ENCODE measurements at places on chromosomes 11 and 22.
A peak's percentile ranks its signal among the peaks of the same experiment; 100 is the strongest.

DNA sequence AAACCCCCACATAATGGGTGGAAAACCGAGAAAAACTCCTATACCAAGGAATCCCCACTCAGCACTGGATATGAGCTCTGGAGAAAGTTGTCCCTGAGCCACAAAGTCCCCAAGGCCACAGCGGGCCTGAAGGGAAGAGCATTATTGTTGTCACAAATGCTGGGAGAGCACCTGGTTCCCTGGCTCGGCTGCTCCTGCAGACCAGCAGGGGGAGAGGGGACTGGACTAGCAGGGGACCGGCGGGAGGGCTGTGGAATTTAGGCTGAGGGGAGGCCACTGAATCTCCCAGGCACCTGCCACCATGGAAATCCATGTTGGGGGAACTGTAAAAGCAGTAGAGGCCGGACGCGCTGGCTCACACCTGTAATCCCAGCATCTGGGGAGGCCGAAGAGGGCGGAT, 7.0 kb downstream of the PC start:
- peaks cover 4% of the 10 kb centered on the region for H3K4me1 ChIP-seq
- H3K36me3 ChIP-seq = no peaks in the 10 kb centered on the region
- no peak overlapping the region for H3K4me3 ChIP-seq
- no peaks in the 10 kb centered on the region for H3K27me3 ChIP-seq
- ATAC-seq = no peak

GRCh38 chr11:46827995-46828394, 18.1 kb downstream of the CKAP5 start:
- peak overlapping the region; percentile 58 for H3K27ac ChIP-seq
- H3K36me3 ChIP-seq = no peaks in the 10 kb centered on the region
- no peak for ATAC-seq

GRCh38 chr11:134665571-134666270, 253.7 kb upstream of the B3GAT1 start:
- no peaks in the 10 kb centered on the region for H3K4me1 ChIP-seq
- no peak for ATAC-seq
- no peak overlapping the region for H3K4me3 ChIP-seq
- H3K27ac ChIP-seq = no peak overlapping the region

DNA sequence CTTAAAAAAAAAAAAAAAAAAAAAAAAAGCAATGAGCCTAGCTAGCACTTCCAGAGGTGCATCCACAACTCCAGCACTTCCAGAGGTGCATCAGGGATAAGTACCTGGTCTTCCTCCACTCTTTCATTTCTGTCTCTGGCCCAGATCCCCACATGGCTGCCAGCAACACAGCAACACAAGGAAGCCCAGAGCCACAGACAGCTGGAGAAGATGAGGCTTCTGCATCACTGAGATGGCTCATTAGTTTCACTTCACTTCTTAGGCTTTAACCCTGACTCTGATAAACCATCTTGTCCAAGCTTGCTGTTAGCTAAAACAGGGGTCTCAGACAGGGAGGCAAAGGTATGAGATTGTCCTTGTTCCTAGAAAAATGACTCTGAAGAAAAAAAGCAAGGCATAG, 35.6 kb downstream of the PC start:
- no peak overlapping the region for H3K27ac ChIP-seq
- H3K4me1 ChIP-seq = no peaks in the 10 kb centered on the region
- no peak overlapping the region for H3K4me3 ChIP-seq
- no peaks in the 10 kb centered on the region for H3K36me3 ChIP-seq

DNA sequence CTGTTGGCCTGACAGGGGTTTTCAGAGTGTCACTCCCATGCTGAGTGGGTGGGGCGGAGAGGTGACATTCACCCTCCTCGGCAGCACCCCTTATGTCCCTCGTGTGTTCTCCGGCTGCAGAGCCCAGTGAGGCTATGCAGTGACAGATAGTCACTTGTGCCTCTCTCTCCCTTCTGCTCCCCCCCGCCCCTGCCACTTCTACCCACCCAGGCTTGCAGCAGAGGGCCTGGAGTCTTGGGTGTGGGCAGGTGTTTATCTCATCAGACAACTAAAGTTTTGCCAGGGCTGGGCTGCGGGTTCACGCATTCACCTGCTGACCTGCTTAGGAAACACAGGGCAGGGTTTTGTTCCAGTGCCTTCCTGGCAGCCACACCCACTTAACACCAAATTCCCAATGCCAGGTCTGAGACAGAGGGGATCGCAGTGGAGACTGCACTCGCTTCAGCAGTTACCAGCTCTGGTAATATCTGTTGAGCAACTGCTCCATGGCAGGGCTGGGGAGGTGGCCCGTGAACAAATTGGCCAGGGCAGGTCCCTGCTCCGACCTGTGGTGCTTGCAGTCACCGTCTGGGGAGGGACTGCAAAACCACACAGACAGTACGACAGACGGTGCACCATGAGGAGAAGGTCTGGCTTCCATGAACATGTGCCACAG, 50.5 kb upstream of the ADA2 start:
- no peaks in the 10 kb centered on the region for H3K36me3 ChIP-seq
- no peak overlapping the region for H3K4me3 ChIP-seq
- H3K4me1 ChIP-seq = peaks cover 6% of the 10 kb centered on the region
- H3K27ac ChIP-seq = no peak overlapping the region
- no peaks in the 10 kb centered on the region for H3K27me3 ChIP-seq
- no peak for ATAC-seq

GRCh38 chr22:19290400-19291217, 910 bp downstream of the CLTCL1 start:
- ATAC-seq = peak; percentile 19
- H3K36me3 ChIP-seq = no peaks in the 10 kb centered on the region
- H3K27me3 ChIP-seq = peaks cover 18% of the 10 kb centered on the region

- H3K27me3 ChIP-seq = peaks cover 3% of the 10 kb centered on the region
- no peak overlapping the region for H3K27ac ChIP-seq
- no peaks in the 10 kb centered on the region for H3K36me3 ChIP-seq
- H3K4me3 ChIP-seq = no peak overlapping the region
Observed at GRCh38 chr11:88164320-88164719, 10.9 kb downstream of the RAB38 start.

DNA sequence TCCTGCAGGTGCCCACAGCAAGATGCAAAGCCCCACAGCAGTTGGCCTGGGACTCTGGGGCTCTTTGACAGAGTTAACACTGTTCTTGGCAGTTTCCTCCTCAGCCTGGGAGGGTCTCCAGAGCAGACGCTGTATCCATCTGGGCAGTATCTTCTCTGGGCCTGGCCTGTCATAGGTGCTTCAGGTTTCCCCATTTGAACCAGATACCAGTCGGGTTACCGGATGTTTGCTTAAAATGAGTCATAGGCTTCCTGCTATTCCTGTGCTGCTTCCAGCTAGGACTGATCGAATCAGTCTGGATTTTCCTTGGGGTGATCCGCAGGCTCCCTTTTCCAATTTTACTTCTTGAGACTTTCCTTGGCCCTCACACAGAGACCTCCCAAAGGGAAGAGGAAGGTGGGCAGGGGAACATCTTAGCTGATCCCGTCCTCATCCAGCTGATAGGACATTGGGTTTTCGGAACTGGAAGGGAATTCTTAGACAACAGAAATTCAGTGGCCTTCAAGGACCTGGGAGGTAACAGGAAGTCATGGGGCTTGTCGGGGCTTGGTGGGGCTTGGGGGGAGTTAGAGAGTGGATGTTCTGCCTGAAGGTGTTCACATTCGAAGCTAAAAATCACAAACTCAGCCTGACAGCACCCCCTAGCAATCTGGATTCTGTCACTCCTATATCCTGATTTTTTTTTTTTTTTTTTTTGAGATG, 2.4 kb upstream of the RANGAP1 start:
- peak overlapping the region; percentile 49 for H3K4me3 ChIP-seq
- no peaks in the 10 kb centered on the region for H3K27me3 ChIP-seq
- ATAC-seq = no peak
- H3K27ac ChIP-seq = peak overlapping the region; percentile 29
- peaks cover 11% of the 10 kb centered on the region for H3K4me1 ChIP-seq

GRCh38 chr11:14384338-14384737, 25.4 kb upstream of the RRAS2 start:
- no peak for ATAC-seq
- no peaks in the 10 kb centered on the region for H3K4me1 ChIP-seq
- peaks cover 16% of the 10 kb centered on the region for H3K27me3 ChIP-seq
- no peaks in the 10 kb centered on the region for H3K36me3 ChIP-seq

- H3K27ac ChIP-seq = no peak overlapping the region
- peaks cover 9% of the 10 kb centered on the region for H3K4me1 ChIP-seq
- ATAC-seq = no peak
- H3K36me3 ChIP-seq = peaks cover 10% of the 10 kb centered on the region
- H3K4me3 ChIP-seq = no peak overlapping the region
Observed at GRCh38 chr11:125167954-125168835, 3.6 kb downstream of the PKNOX2 start.

GRCh38 chr11:2426826-2427521, 17.3 kb downstream of the TRPM5 start:
- no peaks in the 10 kb centered on the region for H3K36me3 ChIP-seq
- H3K4me1 ChIP-seq = no peaks in the 10 kb centered on the region

DNA sequence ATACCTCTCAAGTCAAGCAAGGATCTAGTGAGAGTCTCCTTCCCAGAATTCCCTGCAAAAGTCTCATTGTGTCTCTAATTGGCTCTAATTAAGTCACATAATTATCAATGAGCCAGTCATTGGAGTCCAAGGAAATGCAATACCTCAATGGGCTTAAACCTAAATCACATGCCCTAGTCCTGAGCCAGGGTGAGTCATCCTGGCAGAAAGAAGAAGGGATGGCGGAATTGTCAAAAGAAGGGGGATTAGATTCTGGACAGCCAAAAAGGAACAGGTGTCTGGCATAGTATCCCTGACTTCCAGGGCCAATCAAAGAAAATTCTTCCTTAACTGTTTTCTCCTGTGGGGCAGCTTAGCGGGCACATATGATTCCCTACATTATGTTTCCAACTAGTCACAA, 25.1 kb upstream of the LDLRAD3 start:
- no peaks in the 10 kb centered on the region for H3K4me1 ChIP-seq
- peaks cover 4% of the 10 kb centered on the region for H3K27me3 ChIP-seq
- no peak for ATAC-seq
- no peak overlapping the region for H3K27ac ChIP-seq

GRCh38 chr11:64643256-64643881, 52.3 kb downstream of the SLC22A12 start:
- no peaks in the 10 kb centered on the region for H3K4me1 ChIP-seq
- no peak for ATAC-seq
- H3K27ac ChIP-seq = no peak overlapping the region
- H3K27me3 ChIP-seq = peaks cover 35% of the 10 kb centered on the region
- H3K4me3 ChIP-seq = no peak overlapping the region
- H3K36me3 ChIP-seq = no peaks in the 10 kb centered on the region

- no peak for ATAC-seq
- H3K27me3 ChIP-seq = no peaks in the 10 kb centered on the region
- H3K4me1 ChIP-seq = peaks cover 20% of the 10 kb centered on the region
- peak overlapping the region; percentile 46 for H3K27ac ChIP-seq
- peak overlapping the region; percentile 11 for H3K4me3 ChIP-seq
Observed at GRCh38 chr22:46370584-46371291, 35.2 kb downstream of the TRMU start.

DNA sequence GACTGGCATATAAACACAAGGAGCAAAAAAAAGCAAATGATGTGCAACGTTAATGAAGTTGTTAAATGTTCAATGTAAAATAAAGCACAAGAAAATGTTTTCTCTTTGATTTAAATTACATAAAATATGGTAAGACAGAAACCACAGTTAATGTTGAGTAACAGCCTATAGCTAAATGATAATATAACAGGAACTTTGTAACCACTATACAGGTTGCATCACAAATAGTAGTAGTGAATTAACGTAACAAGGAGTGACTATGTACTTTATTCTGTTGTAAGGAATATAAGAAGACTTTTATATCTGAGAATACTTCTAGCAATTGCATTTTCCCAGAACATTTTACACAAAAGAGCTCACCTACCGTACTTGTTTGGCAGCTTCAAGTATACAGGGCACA, 16.9 kb downstream of the SAAL1 start:
- no peak for ATAC-seq
- H3K4me1 ChIP-seq = no peaks in the 10 kb centered on the region
- peak overlapping the region; percentile 28 for H3K27ac ChIP-seq

DNA sequence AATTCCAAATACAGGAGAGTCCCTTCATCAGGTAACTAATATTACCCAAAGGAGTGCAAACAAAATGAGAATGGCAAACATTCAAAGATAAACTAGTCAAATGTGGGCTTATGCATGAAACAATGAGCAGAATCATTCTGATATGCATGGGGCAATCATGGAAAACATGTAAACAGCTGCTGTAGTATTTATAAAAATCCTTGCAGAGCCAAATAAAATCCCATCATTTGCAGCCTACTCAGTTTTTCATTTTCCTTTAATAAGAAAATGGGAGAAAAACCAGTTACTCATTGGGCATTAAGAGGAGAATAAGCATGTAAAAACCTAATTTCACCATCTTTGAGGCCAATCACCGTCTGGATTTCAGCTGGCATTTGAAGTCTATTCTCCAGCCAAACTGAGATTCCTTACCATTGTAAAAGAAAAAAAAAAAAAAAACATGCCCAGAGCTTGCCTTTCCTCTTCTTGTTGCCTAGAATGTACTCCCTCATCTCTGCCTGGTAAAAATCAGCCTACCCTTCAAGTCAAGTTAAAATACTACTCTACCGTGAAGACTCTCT, 249.1 kb downstream of the TTC28 start:
- H3K27me3 ChIP-seq = peaks cover 22% of the 10 kb centered on the region
- H3K36me3 ChIP-seq = no peaks in the 10 kb centered on the region
- no peak overlapping the region for H3K27ac ChIP-seq
- no peaks in the 10 kb centered on the region for H3K4me1 ChIP-seq
- H3K4me3 ChIP-seq = no peak overlapping the region
- ATAC-seq = no peak

- no peaks in the 10 kb centered on the region for H3K4me1 ChIP-seq
- no peak for ATAC-seq
- H3K27me3 ChIP-seq = peaks cover 32% of the 10 kb centered on the region
- H3K36me3 ChIP-seq = no peaks in the 10 kb centered on the region
Observed at GRCh38 chr11:113243696-113244095, 70.7 kb upstream of the TTC12 start.

DNA sequence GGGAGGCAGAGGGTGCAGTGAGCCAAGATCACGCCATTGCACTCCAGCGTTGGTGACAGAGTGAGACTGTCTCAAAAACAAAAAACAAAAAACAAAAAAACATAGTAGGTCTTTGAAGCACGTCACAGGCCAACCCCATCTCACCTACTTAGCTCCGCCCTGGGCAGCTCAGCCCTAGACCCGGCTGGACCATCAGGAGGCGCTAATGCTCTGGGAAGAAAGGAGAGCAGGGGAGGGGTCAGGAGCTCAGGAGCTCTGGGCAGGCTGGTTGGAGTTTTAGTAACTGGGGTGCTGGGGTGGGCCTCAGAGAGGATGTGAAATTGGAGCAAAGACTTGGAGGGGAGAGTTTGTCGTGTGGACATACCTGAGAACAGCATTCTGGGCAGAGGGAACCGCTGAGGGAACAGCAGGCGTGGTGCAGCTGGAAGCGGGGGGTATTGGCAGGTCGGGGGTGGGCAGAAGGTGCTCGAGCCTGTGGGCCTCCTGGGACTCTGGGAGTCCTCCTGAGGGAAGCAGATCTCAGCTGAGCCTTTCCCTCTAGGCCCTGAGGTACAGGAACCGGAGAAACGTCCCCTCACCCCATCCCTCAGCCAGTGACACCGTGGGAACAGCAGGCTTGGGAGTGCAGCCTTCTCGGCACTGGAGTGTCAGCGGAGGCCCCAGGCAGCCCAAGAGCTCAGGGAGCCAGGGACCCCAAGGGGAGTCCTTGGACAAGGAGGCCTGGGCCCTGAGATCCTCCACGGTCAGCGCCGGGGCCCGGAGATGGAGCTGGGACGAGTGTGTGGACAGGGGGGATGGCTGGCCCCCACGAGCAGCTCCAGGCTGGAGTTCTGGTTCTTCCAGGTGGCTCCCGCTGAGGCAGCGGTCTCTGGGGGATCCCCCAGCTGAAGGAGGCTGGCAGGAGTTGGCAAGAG, 2.2 kb upstream of the RPS6KA4 start:
- no peaks in the 10 kb centered on the region for H3K27me3 ChIP-seq
- H3K4me3 ChIP-seq = peak overlapping the region; percentile 49
- peaks cover 34% of the 10 kb centered on the region for H3K36me3 ChIP-seq
- H3K4me1 ChIP-seq = peaks cover 22% of the 10 kb centered on the region
- H3K27ac ChIP-seq = no peak overlapping the region

All from activated T-helper 17 cell treated with anti-CD3 and anti-CD28 coated beads, Interleukin-2, amount 50 U/mL, for 72 hours (primary cell).